LHCN-M2 (cell line): ENCODE measurements at places on chromosomes 1 and 21.

DNA sequence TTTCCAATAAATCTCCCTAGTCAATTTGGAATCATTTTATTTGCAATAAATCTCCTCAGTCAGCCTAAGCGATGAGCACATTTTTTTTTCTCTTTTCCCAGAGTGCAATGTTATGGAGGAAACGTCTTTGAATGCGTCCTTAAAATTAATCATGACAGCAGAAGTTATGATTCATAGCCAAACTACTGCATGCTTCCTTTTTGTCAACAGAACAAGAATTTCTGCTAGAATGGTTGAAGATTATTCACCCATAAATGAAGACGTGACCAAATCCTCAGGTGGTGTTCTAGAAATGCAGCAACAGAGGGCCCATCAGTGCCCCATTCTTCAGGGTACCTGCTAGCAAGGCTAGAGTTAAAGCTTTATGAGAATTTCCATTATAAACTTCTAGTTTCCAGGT lies 407.9 kb upstream of the PKN2 start:
- DNase-seq = no peak

- DNase-seq = no peak
Measured at GRCh38 chr1:205532996-205533735, 28.7 kb downstream of the CDK18 start.

DNA sequence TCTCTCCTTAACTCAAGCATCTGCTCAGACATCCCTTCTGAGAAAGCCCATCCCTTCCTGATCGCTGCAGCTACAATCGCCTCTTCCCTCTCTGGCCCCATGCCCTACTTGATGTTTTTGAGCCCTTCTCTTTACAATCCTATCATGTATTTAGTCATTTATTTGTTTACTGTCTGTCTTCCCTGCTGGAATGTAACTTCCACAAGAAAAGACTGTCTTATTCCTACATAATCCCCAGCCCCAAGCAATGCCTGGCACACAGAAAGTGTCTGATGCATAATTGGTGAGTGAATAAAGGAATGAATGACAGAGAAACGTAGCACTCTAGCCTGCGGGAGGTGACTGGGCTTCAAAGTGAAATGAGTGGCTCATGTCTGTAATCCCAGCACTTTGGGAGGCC lies 25.4 kb downstream of the ECE1 start:
- no peak for DNase-seq

DNA sequence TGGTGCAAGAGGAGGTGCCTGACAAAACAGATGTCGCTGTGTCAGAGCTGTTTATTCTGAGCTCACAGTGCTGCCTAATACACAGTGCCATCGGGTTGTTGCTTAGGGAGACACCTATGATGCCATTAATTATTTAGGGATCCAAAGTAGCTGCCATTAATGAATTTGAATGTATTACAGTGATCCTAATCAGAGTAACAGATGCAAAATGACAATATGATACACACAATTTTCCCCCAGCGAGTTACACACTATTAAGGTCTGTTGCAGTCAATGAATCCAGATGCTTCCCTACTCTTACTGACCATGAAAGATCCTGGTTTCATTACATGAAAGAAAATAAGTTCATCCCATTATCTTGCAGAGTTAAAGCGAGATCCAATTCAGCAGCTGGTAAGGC lies 91.3 kb downstream of the RWDD3 start:
- DNase-seq = no peak

- no peak for DNase-seq
Measured at GRCh38 chr1:14895727-14896126, 257.8 kb upstream of the TMEM51 start.

- DNase-seq = peak; percentile 57
Measured at GRCh38 chr21:36330904-36331303, 10.9 kb downstream of the MORC3 start.

DNA sequence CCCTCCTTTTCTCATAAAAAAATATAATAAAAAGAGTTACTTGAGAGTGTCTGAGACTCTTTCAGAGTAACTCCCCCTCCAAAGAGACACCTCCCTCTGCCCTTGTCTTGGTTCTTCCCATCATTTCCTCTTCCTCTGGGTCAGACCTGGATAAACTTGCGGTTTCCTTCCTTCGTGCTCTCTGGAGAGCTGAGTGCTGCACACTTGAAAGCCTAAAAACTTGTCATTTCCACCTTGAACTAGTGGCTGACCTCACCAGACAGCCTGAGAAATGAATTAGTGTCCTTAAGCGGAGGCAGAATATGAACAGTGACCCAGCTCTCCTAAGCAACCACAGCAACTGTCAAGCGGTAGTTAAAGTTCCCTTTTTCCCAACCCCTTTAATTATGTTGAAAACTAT lies 88.4 kb upstream of the PROX1 start:
- no peak for DNase-seq

DNA sequence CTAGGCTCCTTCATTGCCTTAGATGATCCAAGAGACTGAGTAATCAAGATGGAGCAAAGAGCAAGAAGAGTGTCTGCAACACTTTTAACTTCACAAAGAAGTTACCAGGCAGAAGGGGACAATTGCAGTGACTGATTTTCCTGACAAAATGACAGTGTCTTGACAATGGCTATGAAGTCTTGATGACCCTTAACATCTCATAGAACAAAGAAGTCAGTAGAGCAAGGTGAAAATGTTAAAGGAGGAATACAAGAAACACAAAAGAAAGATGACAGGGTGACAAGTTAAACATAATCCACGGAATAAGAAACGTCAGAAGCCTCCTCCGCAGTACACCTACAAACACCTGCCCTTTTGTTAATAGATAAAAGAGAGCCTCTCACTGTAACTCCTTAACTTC lies 15.1 kb upstream of the VCAM1 start:
- no peak for DNase-seq

DNA sequence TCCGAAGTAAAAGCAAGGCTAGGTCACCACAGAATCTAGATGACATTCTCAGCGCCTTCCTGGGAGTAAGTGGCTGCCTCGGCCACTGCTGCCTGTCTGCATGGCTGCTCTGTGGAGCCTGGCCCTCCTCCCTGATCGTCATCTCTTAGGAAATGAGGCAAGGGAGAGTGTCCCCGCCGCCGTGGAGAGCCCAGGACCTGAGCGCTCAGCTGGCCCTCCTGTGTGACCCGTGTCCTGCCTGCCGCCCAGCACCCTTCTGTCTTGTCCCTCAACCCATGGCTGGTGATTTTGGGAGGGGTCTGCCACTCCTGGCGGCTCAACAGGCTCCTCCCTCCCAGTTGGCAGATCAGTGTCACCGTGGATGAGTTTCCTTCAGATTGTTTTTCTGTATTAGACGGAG lies 156.4 kb upstream of the COL6A1 start:
- no peak for DNase-seq
